ENCODE measurements at places on chromosomes 16 and 17.

DNA sequence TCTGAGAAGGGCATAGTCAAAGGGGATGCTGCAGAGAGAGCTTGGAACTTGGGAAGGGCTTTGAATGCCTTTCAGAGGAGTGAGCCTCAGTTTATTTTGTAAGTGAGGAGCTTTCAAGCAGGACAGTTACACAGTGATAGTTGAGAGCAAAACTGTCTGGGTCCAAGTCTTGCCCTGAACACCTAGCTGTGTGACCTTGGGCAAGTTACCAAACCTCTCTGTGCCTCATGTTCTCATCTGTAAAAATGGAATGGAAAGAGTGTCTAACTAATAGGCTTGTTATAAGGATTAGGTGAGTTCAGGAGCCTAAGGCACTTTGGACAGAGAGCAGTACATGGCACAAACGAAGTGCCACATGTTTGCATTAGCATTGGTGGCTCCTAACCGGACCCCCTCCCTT, 27.0 kb upstream of the TAC4 start:
- DNase-seq = no peak

- no peak for DNase-seq
Observed at GRCh38 chr16:82630688-82631087, 3.9 kb downstream of the CDH13 start.

- peak; percentile 44 for DNase-seq
Observed at GRCh38 chr17:30309591-30309990, 17.8 kb upstream of the BLMH start.

DNA sequence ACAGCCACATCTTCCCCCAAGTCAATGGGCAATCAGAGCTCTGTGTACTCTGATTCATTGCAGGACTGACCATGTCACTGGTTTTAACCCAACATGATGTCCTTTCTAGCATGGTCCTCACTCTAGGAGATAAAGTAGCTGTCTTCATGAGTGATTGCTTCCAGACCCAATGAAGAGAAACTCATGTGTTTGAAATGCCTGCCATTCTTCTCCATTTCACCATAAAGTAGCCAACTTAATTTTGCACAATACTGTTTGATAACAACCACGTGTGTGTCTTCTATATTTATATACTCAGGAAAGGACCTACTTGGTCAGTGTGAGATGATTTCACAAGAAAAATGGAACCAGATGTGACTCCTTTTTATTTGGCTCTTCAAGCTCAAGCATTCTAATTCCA, 172.5 kb downstream of the AXIN2 start:
- DNase-seq = no peak

- no peak for DNase-seq
Observed at GRCh38 chr16:24214992-24215391, 41.1 kb upstream of the CACNG3 start.

DNA sequence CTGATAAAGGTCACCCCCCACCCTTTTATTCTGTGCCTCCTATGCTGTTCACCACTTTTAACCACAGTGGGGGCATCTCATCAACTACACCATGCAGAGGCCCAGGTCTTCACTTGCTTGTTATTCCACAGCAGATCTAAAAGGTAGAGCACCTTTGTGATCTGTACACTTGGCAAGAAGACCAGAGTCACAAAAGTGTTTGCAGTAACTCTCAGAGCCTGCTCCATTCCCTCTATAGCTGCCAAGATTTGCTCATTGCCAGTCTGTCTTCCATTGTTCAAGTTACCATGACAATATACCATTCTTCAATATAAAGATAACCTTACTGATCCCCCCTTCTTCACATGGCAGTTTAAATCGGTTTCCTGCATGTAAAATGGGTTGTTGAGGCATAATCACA, 180.0 kb downstream of the TOX3 start:
- no peak for DNase-seq

DNA sequence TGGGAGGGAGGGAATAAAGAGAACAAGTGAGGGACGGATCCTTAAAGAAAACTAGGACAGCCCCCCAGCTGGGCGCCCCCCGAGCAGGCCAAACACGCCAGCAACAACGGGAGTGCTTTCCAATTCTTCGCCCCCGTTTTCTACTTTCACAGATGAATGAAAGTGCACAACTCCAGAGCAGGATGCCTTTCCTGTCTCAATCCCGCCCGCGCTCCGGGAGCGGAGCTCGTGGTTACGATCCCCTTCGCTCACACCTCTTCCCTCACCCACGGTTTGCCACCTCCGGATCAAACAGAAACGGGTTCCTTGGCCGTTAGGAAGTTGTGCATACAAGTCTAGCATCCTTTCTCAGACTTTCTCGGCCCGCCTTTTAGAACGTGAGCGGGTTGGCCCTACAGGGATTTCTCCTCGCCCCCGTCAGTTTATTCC, 680 bp downstream of the SKA2 start:
- no peak for DNase-seq

GRCh38 chr16:66878067-66878466, 2.2 kb upstream of the PDP2 start:
- no peak for DNase-seq

DNA sequence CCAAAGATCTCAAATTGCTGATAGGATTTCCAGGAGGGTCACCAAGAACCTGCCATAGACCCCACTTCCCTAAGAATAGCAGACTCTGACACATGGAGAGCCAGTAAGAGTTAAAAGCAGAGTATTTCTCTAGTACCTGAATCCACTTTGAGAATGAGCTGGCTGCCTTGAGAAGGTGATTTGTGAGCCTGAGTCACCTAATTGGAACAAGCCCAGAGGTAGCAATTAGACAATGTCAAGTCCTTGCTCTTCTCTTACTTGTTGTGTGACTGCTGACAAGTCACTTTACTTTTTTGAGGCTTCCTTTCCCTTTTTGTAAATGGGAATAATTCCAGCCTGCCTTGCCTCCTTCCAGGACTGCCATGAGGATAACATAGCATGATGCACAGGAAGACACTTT, 76.1 kb upstream of the ASIC2 start:
- no peak for DNase-seq

DNA sequence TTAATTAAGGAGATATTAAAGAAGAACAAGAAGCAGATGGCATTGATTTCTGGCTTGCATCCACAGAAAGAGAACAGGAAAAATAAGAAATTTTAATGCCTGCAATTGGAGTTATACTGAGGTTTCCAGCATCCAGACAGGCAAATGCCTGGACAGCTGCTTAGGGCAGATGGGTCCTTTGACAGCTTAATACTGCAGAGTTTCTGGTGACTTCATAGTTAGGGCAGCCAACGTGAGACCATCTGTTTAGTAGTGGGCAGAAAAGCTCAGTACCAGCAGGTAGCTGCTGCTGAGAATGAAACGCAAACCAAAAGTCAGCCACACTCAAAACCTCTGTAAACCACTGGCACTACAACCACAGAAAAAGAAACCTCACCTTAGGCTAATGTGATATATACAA, 109.8 kb downstream of the CDK5R1 start:
- no peak for DNase-seq

- DNase-seq = no peak
Observed at GRCh38 chr16:2520784-2521531, 787 bp downstream of the AMDHD2 start.

GRCh38 chr17:3976675-3977171, 12.5 kb upstream of the ATP2A3 start:
- DNase-seq = no peak

GRCh38 chr17:65559804-65560627, 1.4 kb downstream of the AXIN2 start:
- DNase-seq = no peak

DNA sequence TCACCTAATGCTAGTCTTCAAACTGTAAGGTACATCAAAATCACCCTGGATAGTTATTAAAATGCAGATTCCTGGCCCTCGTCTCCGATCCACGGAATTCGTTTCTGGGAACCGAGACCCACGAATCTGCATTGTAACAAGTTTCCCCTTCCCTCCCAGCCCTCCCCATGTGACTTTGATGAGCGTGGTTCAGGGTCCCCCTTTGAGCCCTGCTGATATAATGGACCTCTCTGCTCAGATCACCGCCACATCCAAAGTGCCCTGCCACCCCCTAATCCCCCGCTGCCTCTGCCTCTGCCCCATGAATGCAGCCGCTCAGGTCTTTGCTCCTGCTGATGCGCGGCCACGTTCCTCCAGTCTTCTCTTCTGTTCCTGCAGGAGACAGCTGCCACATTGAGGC, 283.1 kb downstream of the SNX29 start:
- DNase-seq = no peak

- no peak for DNase-seq
Observed at GRCh38 chr17:38617074-38617860, 11.5 kb upstream of the SRCIN1 start.

- DNase-seq = no peak
Observed at GRCh38 chr16:11389631-11390565, 44.6 kb downstream of the RMI2 start.

- DNase-seq = no peak
Observed at GRCh38 chr17:1918346-1919162, 88.7 kb downstream of the RPA1 start.

DNA sequence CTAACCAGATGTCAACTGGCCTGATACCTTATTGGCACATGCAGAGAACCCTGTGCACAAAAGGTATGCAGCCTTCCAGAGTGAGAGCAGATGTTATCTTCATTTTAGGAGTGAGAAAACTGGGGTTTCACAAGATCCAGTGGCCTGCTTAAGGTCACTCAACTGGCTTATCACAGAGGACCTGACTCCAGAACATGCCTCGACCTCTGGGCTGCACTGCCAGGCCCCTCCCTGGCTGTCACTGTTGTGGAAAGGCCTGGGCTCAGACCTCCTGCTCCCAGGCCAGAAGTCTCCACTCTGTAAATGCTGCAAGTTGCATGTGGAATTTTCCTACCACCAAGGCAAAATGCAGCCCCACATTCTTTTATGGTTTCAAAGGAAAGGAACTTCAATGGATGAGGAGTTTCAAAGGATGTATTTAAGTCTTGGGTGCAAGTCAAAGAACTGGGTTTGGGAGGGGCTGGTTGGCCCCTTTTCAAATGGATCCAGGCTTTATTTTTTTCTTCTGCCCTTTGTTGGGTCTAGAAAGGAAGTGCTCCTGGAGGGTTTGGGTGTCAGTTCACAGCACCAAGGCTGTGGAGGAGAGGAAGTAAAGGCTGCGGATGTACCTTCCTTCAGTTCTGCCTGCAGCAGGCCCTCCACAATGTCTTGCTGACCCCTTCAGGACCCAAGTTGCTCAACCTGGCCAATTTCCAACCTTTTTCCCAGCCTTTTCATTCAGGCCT, 30.4 kb upstream of the SMPD3 start:
- no peak for DNase-seq

- no peak for DNase-seq
Observed at GRCh38 chr17:79306424-79307318, 232.0 kb downstream of the ENGASE start.

- DNase-seq = no peak
Observed at GRCh38 chr16:75443298-75443697, 10.0 kb upstream of the CFDP1 start.

GRCh38 chr17:73696251-73696650, 52.0 kb upstream of the SDK2 start:
- no peak for DNase-seq

- DNase-seq = no peak
Observed at GRCh38 chr17:8695241-8695640, 49.4 kb downstream of the CCDC42 start.

- DNase-seq = no peak
Observed at GRCh38 chr16:17379121-17379571, 91.6 kb downstream of the XYLT1 start.

- DNase-seq = no peak
Observed at GRCh38 chr17:20172376-20172775, 163.2 kb downstream of the SPECC1 start.

DNA sequence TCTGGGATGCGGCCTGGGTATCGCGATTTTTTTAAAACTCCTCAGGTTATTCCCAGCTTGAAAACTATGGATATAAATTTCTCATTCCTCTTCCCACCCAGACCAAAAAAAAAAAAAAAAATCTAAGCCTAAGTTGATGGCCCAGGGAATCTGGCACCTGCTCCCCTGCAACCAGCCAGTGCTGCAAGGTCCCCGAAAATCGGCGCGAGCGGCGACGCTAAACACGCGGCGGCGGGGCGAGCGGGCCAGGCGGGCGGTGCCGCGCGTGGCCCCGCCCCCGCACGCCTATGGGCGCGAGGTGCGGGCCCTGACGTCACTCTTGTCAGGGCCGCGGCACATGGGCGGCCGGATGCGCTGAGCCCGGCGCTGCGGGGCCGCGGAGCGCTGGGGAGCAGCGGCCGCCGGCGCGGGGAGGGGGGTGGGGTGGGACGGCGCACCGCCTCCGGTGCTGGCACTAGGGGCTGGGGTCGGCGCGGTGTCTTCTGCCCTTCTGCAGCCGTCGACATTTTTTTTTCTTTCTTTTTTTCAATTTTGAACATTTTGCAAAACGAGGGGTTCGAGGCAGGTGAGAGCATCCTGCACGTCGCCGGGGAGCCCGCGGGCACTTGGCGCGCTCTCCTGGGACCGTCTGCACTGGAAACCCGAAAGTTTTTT, at the start of gene HLF:
Gene HLF, plus strand, starts transcription at position 316 of the 654 bp plus-strand sequence. CDS start 525 bp downstream, outside the sequence.
- DNase-seq = no peak

GRCh38 chr17:61017317-61018006, 339.8 kb downstream of the BCAS3 start:
- no peak for DNase-seq

- DNase-seq = no peak
Observed at GRCh38 chr17:51004249-51004648, 116.4 kb downstream of the SPAG9 start.

- no peak for DNase-seq
Observed at GRCh38 chr16:30054451-30054850, 11.1 kb upstream of the ALDOA start.

GRCh38 chr17:56291226-56291805, 138.0 kb downstream of the ANKFN1 start:
- DNase-seq = no peak

- DNase-seq = no peak
Observed at GRCh38 chr17:43018008-43018853, 4.0 kb downstream of the VAT1 start.

DNA sequence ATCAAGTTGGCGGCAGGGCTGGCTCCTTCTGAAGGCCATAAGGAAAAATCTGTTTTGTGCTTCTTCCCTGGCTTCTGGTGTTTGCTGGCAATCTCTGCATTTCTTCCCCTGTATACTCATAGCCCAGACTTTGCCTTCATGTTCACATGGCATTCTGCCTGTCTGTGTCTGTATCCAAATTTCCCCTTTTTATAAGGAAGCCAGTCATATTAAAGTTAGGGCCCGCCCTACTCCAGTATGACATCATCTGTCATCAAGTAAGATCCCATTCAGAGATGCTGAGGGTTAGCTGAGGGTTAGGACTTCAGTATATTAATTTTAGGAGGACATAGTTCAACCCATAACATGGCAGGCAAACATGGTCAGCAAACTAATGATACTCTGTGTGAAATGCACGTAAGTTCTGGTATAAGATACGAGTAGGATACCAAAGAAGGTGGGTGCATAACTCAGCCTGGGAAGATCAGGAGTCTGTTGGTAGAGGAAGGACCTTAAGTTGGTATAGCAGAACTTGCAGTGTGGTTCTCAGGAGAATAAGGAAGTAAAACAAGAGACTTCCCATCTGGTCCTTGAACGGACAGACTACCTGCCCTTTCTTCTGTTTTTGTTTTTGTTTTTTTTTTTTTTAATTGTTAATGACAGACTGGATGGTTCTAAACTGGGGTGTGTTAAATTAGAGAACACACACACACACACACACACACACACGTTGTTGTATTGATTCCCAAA, 13.9 kb downstream of the MAP2K6 start:
- no peak for DNase-seq

GRCh38 chr16:10655415-10655977, 39.2 kb downstream of the TEKT5 start:
- DNase-seq = no peak

All from astrocyte of the cerebellum (primary cell).